Stromal cell of bone marrow (primary cell): ENCODE measurements at places on chromosomes 2 and 18.

- DNase-seq: no peak
Observed at GRCh38 chr2:239688122-239688681, 287.4 kb upstream of the HDAC4 start.

- DNase-seq: no peak
Observed at GRCh38 chr18:75067996-75068645, 140.8 kb downstream of the PTGR3 start.

DNA sequence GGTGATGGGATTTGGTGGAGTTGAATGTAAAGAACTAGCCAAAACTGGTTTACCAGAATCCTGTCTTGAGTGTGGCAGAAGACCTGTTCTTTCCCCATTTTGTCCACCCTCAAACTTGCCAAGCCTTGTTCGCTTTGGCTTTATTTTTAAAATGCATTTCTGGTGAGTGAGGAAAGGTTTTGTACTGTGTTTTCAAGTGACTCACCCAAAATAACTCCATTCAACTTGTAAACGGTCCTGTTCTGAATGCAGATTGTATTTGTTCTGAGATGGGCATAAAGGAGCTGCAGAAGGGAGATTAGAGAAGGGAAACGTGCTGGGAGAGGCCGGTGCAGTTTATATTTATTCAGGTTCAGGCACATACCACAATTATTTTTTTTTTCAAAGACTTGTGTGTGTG, 5.3 kb upstream of the ITPRID2 start:
- DNase-seq: no peak

- no peak for DNase-seq
Observed at GRCh38 chr2:43507137-43507536, 88.7 kb downstream of the THADA start.

DNA sequence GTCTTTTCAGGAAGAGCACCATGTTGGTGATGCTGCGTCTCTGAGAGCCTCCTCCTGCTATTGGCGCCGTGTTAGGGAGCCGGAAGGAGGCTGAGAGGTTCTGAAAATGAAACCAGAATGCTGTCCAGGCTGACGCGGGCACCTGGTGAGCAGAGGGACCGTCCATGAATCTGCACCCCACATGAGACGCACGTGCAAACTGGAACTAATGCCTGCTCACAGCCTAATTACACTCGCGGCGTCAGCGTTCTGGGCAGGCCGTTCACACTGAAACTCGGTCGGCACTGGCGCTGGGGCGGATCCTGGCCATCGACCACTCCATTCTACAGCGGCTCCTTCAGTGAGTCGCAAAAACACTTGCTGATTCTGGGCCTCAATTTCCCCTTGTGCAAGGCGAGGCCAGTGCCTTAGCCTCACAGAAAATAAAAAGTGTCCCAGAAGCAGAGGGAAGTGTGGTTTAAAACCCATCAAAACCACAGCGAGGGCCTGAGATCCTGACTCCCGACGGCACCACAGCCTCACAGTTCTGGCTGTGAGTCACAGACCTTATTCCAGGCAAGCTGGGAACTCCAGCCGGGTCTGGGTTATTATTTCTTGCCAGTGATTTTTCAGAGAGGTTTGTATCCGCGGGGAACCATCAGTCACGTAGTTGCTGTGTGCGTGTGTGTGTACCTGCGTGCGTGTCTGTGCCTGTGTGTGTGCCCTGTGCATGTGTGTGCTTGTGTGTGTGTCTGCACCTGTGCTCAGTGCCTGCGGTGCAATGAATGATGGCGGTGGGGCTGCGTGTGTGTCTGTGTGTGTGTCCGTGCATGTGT, 49.1 kb upstream of the CTDP1 start:
- no peak for DNase-seq

GRCh38 chr2:84727315-84727714, 153.6 kb downstream of the TRABD2A start:
- DNase-seq: no peak

DNA sequence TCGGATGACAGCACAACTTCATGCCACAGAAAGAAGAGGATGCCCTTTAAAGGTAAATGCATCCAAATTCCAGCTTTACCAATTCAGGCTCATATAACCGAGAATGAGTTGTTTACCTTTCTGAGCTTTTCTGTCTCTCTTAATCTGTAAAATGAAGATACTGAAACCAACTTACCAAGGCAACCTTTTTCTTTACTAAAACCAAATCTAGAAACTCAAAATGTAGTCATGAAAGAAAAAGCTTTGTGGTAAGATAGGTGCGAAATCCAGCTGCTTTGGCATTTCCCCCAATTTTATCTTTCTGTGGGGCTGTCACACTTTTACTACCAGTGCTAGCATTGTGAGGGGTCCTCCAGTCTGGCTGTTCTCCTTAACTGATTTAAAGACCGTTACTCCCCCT, 240.4 kb downstream of the IKZF2 start:
- no peak for DNase-seq

- no peak for DNase-seq
Observed at GRCh38 chr2:196473617-196474016, 165.9 kb upstream of the CCDC150 start.

GRCh38 chr2:28362991-28363521, 29.6 kb upstream of the FOSL2 start:
- no peak for DNase-seq

GRCh38 chr2:70977605-70978205, 725 bp upstream of the ANKRD53 start:
- peak; percentile 79 for DNase-seq

- DNase-seq: no peak
Observed at GRCh38 chr2:168726375-168726774, 76.1 kb upstream of the NOSTRIN start.

- DNase-seq: no peak
Observed at GRCh38 chr18:44541781-44542180, 138.9 kb upstream of the SETBP1 start.

DNA sequence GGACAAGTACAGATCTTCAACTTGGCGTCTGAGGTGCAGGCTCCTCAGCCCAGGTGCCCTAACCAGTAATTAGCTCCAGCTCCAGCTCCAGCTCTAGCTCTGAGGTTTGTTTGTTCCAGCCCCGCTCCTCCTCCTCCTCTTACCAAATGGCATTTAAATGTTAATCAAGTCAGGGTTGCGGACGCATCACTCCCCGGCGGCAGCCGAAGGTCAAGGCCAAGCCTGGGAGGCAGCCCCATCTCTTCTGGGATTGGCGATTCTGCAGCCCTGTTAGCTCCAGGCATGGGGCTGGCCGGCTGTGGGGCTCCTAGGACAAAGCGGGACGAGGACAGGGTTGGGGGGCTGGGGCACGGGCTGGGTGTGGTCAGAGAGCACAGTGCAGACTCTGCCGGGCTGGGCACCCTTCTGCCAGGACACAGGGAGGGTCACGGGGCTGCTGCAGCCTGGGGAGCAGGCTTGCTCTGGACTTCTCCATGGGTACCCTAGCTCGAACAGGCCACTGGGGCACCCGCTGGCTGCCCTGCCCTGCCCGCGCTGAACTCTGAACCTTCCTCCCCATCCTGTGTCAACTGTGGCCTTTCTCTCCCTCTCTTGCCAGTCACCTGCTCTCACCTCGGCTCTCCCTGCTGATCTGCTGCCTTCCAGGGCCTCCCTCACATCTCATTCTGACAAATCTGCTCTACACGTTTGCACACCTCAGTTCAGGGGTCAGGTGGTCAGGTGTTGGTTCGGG, 203.3 kb downstream of the CELF4 start:
- no peak for DNase-seq

DNA sequence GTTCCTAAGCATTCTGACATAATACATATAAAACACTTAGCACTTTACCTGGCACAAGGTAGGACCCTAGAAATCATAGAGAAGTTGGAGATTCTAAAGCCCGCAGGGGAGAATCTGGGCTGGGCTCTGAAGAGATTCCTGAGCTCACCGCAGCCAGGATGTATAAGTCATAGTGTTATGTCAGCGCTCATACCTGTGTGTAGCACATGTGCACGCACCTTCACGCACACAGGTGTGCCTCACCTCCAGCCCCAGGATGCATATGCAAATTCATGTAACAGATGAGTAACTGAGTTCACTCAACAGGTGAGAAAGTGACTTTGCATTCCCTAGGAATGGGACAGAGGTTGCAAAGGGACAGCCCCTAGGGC, 7.9 kb upstream of the SDC1 start:
- no peak for DNase-seq
